ENCODE measurements at places on chromosomes 6 and 20.

DNA sequence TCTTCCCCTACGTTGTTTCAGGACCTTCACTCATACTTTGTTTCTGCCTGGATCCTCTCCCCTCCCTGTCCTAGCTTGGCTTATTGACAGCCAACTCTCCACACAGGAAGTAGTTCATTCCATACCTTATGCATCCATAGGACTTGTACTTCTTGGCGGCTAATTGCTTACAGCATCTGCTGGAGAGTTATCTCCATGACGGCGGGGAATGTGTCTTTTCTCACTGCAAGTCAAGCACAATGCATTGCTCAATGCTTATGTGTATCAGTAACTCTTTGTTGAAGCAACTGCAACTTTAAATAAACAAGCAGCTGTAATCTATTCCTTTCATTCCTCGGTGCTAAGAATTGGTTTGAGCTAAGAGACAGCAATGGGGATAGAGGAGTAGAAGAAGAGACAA is 551.3 kb upstream of the EPHA7 start:
- DNase-seq, result peak; percentile 53

GRCh38 chr6:137547186-137547585 is 53.0 kb upstream of the OLIG3 start:
- DNase-seq, result no peak

GRCh38 chr6:44560458-44561059 is 173.1 kb downstream of the CDC5L start:
- DNase-seq, result no peak

GRCh38 chr20:60310560-60311349 is 352.5 kb downstream of the CDH26 start:
- no peak for DNase-seq

- DNase-seq, result no peak
Observed at GRCh38 chr20:34401741-34402455, 38.8 kb downstream of the ITCH start.

- peak; percentile 37 for DNase-seq
Observed at GRCh38 chr6:122610690-122611455, 668 bp downstream of the PKIB start.

DNA sequence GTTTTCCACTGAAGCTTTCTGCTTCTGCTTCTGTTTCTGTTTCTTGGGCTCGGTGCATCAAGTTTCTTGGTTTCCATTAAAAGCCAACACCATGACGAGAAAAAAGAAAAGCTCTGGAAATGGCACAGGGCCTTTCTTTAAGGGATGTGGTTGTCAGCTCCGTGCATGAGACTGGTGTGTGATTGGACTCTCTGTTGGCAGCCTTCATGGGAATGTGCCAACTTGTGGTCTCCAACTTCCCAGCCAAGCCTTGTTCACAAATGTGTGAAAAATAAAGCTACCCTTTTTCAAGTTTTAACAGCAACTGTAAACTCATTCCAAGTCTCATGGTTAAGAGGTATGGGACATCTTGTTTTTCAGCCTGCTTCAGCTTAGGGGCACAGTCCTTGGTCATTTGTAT is 68.7 kb upstream of the CST7 start:
- no peak for DNase-seq

- no peak for DNase-seq
Observed at GRCh38 chr6:54404791-54405190, 96.5 kb downstream of the TINAG start.

GRCh38 chr6:6105472-6106036 is 98.8 kb upstream of the NRN1 start:
- no peak for DNase-seq

- no peak for DNase-seq
Observed at GRCh38 chr6:150491131-150491810, 108.4 kb upstream of the PLEKHG1 start.

GRCh38 chr6:75611702-75612375 is 10.2 kb downstream of the SENP6 start:
- DNase-seq, result no peak

DNA sequence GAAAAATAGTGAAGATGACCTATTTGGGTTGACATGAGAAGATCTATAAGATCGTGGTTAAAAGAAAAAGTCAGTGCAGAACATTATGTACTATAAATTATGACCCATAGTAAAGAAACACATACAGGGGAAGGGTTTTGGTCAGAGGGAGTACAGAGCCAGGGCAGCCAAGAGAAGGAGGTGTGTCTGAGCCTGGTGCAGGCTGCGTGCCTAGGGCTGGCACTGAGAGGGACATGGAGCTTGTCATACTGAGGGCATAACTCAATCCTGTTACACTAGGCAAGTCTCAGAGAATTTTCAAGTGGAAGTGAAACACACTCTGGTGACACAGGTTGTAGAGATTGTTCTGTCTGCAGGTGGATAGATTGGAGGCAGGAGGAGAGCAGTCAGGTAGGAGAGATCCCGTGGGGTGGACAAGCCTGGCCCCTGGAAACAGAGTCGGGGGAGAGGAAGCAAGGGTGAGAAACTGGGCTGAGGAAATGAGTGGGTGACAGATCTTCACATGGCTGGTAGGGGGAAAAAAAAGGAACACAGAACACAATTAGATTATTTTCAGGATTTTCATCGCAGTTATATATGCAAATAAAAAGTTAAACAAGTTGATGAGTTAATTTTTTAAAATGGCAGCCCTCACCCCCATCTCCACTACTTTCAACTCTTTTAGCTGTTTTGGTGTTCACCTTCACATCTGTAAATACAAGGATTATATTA is 18.5 kb upstream of the RNF39 start:
- DNase-seq, result no peak

DNA sequence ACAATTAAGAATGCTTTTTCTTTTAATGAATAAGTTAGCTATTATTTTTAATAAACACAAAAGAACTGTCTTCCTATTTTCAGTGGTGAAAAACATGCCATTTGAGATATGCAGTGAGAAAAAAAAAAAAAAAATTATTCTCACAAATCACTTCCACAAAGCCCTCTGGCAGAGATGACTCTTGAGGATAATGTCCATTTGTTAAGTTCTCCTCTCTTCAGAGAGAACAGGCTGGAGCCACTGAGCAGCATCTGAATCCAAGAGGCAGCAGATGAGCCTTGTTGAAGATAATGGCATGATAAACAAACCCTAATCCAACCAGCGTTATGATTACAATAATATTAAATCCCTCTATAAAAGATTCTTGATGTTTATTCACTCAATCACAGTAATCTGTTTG is 105.0 kb downstream of the PTPRK start:
- no peak for DNase-seq

GRCh38 chr6:37477191-37477590 is 22.5 kb downstream of the CCDC167 start:
- no peak for DNase-seq

Data from lung (tissue), 17 donors.